ENCODE measurements at places on chromosomes 4 and X. TPM values are rescaled to one million over a fixed set of nuclear protein-coding genes. Genes with fewer than 3 reads are reported as not detected.

Gene MTNR1A
- not detected for total RNA-seq

Gene CYP2U1
- 4.5 TPM for total RNA-seq

Gene GPR34
- total RNA-seq, result 0.61 TPM

Gene SHROOM3
- not detected for total RNA-seq

Gene ESX1
- not detected for total RNA-seq

Gene PNMA6F
- total RNA-seq, result not detected

Gene BANK1
- 2.1 TPM for total RNA-seq

Gene TIGD4
- not detected for total RNA-seq

Gene BMP3
- not detected for total RNA-seq

Gene GPRIN3
- 48.5 TPM for total RNA-seq

Gene MAGEB2
- total RNA-seq, result not detected

Gene TLR1
- total RNA-seq, result 25.6 TPM

Gene TSPAN6
- total RNA-seq, result not detected

Gene SATL1
- total RNA-seq, result 0.10 TPM

Gene CFAP47
- total RNA-seq, result not detected
